ENCODE measurements at places on chromosomes 3 and 15.

- no peak for DNase-seq
Measured at GRCh38 chr3:6803619-6804018, 57.3 kb upstream of the GRM7 start.

DNA sequence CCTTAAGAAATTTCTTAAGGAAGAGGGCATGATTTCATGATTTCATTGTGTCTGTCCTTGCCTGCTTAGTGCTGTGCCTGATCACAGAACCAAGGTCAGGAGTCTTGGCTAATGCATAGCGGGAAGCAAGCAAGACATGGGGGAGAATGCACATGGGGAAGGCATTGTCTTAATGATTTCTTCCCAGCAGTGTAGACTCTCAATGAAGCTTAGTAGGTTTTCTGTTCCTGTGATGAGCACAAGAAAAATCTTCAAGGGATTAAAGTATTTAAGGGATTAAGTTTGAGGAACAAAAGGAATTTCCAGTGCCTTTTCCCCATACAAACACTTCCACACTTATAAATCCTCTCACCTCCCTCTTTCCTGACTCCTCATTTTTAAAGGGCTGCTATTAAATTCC is 46.9 kb upstream of the SEMA6D start:
- DNase-seq, result no peak

DNA sequence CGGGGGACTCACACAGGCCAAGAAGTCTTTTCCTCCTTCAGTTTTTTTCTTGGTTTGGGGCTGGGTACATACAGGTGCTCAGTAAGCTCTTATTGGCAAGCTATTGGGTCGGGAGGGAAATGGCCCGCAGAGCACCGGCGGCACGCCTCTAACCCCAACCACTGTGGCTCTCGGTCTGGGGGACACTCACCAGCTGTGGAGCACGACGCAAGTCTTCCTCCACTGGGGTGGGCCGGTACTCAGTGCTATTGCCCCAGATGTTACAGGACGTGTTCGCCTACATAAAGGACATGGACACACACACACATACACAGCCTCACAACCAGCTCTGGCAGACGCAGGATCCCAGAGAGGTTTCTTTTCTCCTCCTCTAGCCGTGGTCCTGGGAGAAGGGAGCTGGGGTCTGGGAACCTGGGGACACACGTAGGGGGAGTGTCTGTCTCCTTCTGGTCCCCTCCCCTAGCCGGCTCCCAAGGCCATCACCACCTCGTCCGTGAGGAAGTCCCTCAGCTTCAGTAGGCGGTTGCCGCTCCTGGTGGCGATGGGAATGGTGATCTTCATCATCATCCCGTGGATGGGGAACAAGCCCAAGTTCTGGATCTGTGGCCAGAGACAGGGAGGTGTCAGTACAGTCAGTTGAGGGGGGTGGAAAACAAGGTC is 33.4 kb downstream of the FEM1B start:
- no peak for DNase-seq

GRCh38 chr3:127607675-127608361 is 9.6 kb downstream of the MCM2 start:
- no peak for DNase-seq

DNA sequence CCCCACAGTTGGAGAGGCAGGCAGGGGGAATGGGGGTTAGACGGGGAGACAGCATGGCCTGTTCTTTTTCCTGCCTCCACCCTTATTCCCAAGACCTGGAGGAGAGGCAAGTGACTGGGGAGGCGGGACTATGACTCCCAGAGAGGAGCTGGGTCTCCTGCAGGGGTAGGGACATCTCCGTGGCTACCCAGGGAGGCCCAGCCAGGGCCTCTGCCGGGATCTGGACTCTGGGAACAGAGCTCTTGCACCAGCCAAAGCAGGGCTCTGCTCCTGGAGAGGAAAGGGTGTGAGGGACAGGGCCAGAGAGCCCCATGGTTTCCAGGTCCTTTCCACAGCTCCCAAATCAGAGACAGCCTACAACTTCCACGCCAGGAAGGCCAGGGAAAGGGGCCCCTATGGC is 22.8 kb downstream of the CFAP100 start:
- no peak for DNase-seq

DNA sequence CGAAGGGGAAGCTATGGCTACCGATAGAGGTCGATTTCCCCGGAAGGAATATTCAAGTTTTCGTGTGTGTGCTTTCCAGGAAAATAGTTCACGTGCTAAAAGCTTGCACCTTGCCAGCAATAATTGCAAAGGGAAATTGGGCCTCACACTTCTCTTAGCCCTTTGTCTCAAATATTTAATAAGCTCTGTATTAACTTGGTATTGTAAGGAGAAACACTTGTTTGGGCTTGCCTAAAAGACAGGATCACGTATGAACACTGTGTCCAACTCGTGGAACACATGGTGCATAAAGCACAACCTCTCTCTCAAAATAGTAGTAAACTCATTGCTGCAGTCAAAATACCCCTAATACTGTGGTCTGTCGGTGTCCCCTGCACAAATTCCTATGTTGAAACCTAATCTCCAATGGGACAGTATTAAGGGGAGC is 352 bp upstream of the TMF1 start:
- DNase-seq, result no peak

DNA sequence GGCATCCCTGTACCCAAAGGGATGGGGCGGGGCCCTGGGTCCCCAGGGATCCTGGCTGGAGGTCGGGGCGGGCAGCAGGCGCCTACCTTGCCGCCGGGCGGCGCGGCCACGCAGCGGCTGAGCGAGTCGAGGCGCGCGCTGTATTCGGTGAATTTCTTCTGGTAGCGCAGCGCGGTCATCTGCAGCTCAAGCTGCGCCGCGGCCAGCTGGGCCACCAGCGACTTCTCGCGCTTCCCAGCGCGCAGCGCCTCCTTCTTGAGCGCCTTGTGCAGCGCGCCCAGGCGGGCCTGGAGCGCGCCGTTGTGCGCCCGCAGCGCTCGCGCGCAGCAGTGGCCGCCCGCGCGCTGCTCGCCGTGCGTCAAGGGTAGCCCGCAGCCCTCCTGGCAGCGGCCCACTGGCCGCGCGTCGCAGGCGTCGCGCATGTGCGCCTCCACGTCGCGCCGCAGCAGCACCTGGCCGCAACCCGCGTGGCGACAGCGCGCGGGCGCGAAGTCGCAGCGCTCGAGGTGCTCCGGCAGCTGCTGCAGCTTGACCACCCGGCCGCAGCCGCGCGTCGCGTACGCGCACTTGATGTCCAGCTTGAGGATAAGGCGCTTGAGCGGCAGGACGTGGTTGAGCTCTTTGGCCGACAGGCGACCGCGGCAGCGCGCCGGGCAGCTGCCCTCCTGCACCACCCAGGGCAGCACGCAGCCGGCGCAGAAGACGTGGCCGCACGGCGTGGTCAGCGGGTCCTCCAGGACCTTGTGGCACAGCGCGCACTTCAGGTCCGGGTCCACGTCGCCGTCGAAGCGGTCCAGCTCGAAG is 522 bp downstream of the PDZRN3 start:
- no peak for DNase-seq

DNA sequence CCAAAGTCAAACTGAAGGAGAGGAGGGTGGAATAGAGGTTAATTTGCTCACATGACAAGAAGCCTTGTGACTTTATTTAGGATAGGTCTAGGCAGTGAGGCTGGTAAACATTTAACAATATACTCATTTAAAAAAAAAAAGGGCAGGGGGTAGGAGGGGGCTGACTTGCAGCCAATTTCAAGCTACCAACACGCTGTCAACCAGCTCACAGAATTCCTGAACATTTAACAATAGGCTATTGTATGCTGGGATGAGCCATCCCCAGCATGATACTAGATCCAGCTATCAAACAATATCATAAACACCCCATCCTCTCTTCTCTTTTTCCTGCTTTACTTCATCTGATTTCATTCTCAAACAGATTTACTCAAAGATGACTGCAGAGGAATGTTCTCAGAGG is 1096.3 kb upstream of the CFAP20DC start:
- DNase-seq, result no peak

DNA sequence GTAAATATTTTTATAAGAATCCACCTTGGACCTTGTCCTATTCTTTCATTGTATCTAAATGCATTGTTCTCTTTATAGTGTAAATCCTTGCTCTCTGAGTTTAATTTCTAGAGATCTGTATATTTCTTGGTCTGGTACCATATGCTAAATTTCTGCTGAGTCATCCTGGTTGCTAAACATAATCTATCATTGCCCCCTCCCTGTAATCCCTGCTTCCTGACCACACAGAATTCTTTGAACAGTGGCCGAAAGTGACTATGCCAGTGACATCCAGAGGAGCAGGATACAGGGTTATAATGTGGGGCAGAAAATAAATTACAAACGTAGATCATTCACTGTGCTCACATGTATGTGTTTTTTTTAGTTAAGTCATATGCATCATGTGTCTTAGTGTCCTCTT is 143.1 kb downstream of the DIPK2A start:
- no peak for DNase-seq

DNA sequence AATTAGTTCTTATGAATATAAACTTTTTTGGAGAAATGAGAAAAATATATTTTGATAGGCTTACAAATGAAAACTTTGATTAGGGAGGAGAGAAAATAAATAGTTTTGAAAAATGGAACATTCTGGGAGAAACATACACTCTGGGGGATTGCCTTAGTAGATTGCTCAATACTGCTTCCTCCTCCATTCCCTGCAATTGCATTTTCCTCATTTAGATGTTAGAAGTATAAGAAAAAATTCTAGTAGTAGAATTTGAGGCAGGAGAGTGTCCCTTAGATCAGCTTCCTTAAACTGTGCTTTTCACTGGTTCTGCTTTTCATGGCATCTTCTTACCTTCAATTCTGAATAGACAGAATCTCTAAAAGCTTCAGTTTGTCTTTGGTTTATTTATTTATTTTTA is 46.2 kb upstream of the CTDSPL2 start:
- DNase-seq, result no peak

DNA sequence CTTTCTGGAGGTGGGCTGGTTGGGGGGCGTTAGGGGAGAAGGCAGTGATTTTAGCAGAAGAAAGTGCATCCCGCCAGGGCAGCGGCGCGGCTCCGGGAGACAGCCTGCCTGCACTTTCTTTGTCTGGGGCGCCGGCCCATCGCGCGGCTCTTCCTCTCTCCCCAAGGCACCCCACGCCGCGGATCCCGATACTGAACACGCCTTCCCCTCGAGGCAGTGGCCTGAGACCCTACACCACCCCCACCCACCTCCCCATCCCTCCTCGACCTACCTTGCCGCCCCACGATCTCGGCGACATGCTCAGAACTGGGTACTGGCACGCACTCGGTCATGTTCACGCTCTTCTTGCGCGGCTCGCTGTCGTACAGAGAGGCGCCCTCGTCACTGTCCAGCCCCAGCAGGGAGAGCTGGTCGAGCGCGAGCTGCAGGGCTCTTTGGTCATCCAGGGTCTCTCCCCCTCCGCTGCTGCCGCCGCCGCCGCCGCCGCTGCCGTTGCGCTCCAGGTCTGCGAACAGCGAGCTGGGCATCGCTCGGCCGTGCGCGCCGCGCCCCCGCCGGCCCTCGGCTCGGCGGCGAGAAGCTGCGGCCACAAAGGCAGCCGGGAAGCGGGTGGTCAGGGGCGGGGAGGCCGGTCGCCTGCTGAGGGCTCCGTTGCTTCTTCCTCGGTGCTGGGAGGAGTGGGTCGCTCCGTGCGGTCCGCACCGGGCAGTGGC is 483 bp downstream of the MEX3B start:
- DNase-seq, result no peak
